Activated CD4-positive, alpha-beta T cell treated with anti-CD3 and anti-CD28 coated beads, Interleukin-2, amount 50 U/mL, for 16 hours (primary cell): ENCODE measurements at places on chromosomes 5 and 9.

DNA sequence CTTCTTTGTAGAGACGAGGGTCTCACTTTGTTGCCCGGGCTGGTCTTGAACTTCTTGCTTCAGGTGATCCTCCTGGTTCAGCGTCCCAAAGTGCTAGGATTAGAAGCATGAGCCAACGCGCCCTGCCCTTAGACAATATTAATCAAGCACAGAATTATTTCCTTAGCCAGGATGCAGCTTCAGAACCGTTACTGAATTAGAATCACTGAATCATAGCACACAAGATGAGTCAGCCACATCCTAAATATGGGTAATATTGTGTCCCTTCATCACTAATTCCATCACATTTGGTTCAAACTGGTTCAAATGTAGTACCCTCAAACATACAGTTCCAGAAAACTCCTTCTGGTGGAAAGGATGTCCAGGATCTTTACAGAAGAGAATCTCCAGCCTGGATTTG, 82.7 kb downstream of the BNC2 start:
- DNase-seq = no peak

- no peak for DNase-seq
These were observed 344.9 kb upstream of the PAPPA start for GRCh38 chr9:115808695-115809094.

- DNase-seq = no peak
These were observed 2.0 kb downstream of the PDLIM7 start for GRCh38 chr5:177495243-177496060.

DNA sequence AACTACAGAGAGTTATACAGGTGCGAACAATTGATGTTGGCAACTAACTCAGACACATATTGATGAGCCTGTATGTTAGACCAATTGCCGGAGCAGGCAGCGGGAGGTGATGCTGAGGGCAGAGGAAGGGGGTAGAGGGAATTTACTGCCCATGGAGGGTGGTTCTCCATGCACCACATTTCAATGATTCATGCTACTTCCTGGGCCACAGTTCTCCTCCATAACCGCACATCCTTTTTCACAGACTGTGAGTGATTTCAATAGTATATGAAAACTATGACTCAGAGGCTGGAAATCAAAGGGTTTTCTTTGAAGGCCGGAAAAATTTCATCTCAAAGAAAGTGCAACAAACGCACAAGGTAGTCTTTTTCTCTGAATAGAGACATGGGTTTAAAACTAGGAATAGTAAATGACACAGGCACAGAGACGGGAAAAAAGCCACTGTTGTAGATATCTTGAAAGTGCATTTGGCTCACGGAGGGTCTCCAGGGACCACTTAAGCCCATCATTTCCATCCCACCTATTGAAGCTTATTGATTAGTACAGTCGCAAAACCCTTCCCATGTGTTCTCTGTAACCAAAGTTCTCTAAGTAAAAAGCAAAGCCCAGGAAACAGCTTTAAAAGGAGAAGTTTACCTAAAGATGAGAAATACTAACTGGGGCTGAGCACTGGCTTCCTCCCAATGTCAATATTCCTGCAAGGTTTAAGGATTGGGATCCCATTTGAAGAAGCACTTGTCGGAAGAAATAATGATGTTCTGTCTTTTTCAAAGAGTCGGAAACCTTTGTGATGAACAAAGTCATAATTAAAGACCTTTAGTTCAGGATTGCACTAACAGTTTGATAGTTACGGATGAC, 28.0 kb upstream of the ADAM19 start:
- DNase-seq = peak; percentile 94

DNA sequence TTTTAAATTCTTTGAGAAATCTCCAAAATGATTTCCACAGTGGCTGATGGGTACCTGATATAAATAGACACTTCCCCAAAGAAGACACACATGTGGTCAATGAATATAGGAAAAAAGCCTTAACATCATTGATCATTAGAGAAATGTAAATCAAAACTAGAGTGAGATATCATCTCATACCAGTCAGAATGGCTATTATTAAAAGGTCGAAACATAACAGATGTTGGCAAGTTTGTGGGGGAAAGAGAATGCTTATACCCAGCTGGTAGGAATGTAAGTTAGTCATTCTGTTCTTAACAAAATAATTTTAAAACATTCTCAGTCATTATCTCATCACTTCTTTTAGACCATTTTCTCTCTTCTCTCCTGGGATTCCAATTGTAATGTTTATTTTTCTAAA, 1666.0 kb upstream of the ACO1 start:
- no peak for DNase-seq

- DNase-seq = no peak
These were observed 198.9 kb upstream of the SGCD start for GRCh38 chr5:156128026-156128425.

DNA sequence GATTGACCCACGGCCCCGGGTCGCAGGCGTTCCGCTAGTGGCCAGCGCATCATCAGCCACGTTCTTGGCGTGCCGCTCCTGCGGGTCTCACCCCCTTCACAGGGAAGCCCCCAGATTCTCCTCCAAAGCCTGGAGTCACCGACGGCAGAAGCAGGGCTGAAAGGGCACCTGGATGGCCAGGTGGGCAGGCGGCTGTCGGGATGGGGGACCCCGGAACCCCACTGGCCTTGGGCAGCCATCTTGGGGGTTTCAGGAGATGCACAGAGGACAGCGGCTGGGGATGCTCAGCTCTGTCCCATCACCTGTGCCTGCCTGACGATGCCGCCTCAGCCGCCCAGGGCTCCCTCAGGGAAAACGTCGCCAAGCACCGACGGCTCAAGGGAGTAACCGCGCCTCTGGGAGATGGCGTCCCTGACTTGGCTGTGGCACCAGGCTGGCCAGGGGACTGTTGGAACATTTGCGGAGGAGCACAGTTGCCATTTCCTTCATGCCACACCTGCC, 14.1 kb upstream of the SLC9A3 start:
- no peak for DNase-seq

DNA sequence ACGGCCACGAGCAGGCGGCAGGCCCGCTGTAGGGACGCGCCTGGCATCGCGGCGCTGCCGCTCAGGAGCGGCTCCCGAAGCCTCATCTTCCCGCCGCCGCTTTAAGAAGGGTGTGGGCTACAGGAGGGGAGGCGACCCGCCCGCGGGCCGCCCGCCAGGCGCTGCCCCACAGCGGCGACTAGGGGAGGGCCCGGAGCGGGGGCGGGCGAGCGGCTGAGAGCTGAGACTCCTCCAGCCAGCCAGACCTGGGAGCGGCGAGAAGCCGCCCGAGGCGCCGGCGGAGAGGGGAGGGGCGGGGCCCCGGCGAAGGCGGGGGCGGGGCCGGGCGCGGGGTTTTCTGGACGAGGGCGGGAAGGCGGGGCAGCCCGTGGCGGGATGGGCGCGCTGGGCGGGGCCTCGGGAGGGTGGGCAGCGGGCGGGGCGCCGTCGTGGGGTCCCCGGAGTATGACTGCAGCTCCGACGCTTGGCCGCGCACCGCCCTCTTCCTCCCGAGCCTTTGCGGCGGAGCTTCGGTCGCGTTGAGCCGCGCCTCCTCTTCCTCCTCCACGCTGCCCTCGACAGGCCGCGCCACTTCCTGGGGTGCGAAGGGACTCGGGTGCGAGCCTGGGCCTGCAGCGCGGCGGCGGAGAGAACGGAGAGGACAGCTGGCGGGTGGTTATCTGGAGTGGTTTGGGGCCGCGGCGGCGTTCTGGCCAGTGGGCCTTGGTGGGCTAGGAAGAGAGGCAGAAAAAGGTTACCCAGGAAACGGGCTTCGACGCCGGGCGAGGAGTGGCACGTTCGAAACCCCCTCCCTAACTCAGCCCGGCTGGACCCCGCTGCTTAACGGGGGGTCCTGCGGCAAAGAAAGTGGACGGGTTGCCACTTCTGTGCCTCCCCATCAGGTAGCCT, at the start of gene B4GALT1:
B4GALT1 (minus strand) TSS at position 253 of the 888 bp plus-strand sequence; CDS start at position 86, 167 bp downstream.
- peak; percentile 97 for DNase-seq

DNA sequence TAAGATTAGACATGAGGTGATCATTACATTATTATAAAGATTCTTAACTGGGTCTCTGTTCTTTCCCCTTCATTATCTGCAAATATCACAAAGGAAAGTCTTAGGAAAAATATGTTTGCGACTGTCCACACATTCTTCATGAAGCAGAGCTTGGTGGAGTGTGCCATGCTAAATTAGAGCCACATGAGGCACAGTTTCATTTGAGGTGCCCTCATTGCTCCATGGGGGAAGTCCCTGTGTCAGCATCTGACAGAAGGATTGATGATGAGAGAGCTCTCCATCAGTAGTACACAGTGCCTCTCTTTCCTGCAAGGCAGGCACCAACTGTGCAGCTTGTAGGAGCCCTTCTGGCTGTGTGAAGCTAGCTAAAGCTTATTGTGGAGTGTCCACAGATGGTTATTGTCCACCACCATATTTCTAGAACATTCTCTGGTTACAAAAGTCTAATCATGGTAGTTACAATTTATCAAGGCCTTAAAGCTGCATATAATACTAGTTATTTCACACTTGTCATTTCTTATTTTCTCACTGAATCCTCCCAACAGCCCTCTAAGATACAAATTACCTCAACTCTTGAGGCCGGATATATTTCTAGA, 63.9 kb downstream of the C9orf152 start:
- DNase-seq = peak; percentile 65

DNA sequence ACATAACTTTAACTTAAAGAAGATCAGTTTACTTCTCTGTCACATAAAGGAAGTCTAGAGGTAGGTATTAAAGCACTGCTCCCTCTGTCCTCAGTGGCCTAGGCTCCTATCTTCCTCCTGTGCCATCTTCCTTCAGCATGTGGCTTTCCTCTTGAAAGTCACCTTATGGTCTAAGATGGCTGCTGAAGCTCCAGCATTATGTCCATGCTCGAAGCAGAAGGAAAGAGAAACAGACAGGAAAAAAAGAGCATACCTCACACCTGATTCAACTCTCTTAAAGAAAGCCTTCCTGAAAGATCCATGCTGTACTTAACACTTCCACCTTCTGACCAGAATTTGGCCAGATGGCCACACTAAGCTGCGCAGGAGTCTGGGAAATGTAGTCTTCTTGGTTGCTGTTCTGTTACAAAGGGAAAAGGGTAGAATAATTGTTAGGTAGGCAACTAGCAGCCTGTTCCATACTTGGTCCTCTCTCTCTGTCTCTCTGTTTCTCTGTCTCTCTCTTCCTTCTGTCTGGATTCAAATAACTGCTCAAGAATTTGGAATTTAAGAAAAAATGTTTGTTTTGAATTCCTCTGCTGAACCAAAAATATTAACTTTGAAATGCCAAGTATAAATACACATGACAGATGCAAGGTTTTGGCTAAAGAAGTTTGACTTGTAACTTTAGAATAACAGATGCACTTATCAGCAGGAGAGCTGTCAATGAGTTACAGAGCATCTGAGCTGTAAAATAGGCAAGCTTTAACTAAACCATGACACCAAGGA, 16.0 kb downstream of the TMEM174 start:
- no peak for DNase-seq

GRCh38 chr5:82917584-82917983, 159.6 kb downstream of the TMEM167A start:
- DNase-seq = peak; percentile 5

DNA sequence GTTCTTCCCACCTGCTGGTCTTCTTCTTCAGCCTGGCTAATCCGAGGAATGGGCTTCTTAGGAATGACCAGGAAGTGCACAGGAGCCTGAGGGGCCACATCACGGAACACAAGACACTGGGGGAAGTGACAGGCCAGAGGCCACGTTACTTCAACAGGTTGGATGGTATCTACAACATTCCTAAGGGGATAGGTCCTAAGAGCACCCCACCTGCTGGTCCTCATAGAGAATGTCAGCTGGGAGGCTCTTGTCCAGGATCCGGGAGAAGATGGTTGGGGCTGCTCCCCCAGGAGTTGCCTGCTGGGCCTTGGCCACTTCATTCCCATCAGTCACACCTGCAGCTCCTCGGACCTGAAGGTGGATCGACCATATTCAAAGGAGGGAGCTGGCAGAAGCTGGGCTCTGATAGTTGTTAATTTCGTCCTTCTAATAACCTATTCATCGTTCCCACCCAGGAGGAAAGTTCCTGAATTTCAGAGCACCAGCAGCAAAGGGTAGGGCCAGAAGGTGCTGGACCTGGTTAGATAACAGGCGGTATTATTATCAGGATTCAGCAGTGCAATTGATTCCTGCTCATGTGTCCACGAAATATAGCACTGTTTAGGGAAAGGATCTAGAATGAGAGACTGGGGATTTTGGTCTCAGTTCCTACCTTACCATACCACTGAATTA, 1.3 kb downstream of the HINT2 start:
- no peak for DNase-seq

- DNase-seq = no peak
These were observed 2.4 kb upstream of the RNF145 start for GRCh38 chr5:159211729-159212174.

DNA sequence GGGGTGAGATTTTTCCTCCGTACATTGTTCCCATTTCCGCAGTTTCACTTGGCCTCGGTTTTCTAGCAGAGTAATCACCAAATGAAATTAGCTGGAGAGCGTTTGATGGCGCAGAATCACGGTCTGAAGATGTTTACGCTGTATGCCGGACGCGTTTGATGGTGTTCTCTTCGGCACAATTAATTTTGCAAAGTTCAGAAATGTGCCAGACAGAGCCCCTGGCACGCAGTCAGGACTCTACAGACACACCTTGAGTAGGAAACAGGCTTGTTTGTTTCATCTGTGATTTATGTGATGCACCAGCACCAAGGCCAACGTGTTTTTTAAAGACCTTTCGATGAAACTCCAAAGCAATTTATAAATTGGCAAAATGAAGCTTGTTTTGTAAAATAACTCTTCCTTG, 863 bp upstream of the LIFR start:
- no peak for DNase-seq

GRCh38 chr9:104746798-104747197, 685 bp upstream of the NIPSNAP3A start:
- no peak for DNase-seq

- DNase-seq = peak; percentile 60
These were observed 52.2 kb downstream of the GARNL3 start for GRCh38 chr9:127316586-127317323.

GRCh38 chr9:27554712-27555111, 18.6 kb downstream of the C9orf72 start:
- DNase-seq = no peak
